BJ (cell line): ENCODE measurements at places on chromosomes 4 and X.

DNA sequence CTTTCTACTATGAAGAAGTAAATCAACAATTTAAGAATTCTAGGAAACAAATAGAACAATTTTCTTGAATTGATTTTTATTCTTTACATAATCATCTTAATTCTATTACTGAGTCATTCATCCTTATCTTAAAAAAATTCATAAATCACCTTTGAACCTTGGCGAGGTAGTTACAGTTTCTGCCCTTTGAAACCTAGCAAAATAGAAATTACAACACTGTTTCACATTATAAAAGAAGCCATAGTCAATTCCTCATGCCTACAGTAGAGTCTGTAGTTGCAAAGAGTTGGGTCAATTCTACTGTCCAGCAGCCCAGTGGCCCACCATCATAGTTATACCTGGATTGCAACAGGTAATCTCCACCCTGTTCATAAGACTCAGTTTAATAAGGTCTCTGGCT, 7.3 kb downstream of the SMIM31 start:
- no peak for DNase-seq

- no peak for DNase-seq
Measured at GRCh38 chrX:115583496-115584004, 22.6 kb downstream of the PLS3 start.

GRCh38 chr4:52579602-52580272, 79.4 kb downstream of the USP46 start:
- no peak for DNase-seq

GRCh38 chr4:136424052-136424451, 1108.2 kb downstream of the PCDH18 start:
- DNase-seq, result no peak

DNA sequence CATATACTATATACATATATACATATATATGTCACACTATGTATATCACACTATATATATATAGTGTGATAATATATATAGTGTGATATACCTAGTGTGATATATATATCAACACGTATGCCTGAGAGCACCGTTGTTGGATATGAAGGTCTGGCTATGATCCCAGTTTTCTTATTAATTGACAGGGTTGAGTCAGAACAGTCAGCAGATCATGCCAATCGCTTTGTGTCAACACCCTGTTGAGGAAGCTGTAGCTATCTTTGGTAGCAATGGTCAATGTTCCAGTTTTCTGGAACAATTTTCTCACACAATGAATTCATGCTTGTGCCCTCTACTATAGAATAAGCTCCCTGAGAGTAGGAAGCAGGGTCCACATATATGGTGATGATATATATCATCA, 496.0 kb upstream of the AGA start:
- no peak for DNase-seq

- no peak for DNase-seq
Measured at GRCh38 chrX:10073671-10074070, 83.1 kb upstream of the CLCN4 start.

DNA sequence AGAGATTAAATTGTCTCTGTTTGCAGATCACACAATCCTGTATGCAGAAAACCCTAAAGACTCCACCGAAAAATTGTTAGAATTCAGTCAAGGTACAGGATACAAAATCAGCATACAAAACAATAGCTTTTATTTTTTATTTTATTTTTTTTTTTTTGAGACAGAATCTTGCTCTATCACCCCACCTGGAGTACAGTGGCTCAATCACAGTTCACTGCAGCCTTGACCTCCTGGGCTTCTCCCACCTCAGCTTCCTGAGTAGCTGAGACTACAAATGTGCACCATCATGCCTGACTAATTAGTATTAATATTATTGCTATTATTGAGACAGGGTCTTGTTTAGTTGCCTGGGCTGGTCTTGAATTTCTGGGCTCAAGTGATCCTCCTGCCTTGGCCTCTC, 8.9 kb upstream of the PLXNB3 start:
- DNase-seq, result no peak

DNA sequence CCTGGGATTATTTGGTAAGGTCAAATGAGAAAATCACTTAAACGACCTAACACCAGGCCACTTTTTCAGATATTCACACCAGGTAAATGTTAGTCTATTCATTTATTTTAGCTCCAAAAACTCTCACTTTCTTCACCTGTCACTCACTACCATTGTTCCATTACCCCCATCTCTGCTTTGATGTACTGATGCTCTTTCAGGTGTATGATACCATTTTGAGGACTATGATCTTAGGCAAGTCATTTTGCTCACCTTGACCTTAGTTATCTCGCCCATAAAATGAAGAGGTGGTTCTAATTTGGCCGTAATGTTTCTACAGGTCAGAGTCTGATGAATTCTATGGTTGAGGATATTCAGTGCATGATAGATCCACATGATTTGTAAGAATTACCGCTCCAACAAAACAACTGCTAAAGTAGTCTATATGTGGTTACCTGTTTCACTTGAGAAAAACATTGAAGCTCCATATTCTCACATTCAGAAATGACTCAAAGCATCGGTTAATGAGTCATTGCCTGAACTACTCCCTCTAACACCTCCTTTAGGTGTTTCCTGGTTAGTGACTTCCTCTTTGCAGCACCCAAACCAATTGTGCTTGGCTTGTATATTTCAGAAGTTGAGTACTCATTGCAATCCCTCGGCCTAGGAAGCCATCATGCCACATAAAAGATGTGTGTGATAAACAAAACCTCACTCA, 4.5 kb downstream of the DTHD1 start:
- DNase-seq, result no peak

GRCh38 chr4:103904123-103904522, 184.3 kb upstream of the TACR3 start:
- DNase-seq, result no peak

- no peak for DNase-seq
Measured at GRCh38 chrX:40083120-40083978, 14.4 kb downstream of the BCOR start.

- no peak for DNase-seq
Measured at GRCh38 chr4:526189-526909, 27.3 kb downstream of the PIGG start.

DNA sequence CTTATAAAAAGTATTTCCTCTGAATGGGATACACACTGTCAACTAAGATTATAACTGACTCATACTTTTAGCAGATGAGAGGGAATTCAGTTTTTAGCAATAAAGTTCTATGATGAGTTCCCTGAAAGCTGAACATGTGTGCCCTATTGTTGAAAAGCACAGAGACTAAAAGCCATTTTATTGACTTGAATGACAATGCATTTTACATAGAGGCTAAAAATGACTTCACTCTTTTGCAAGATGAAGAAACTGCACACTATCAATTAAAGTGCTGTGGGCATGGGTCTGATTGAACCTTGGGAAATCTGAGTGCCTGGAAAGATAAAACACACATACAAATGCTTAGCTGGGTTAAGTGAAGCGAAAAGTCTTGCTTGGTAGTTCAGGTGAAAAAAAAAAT, 633.4 kb downstream of the PDHA2 start:
- no peak for DNase-seq

- DNase-seq, result no peak
Measured at GRCh38 chrX:18725310-18725943, 18.0 kb downstream of the PPEF1 start.

DNA sequence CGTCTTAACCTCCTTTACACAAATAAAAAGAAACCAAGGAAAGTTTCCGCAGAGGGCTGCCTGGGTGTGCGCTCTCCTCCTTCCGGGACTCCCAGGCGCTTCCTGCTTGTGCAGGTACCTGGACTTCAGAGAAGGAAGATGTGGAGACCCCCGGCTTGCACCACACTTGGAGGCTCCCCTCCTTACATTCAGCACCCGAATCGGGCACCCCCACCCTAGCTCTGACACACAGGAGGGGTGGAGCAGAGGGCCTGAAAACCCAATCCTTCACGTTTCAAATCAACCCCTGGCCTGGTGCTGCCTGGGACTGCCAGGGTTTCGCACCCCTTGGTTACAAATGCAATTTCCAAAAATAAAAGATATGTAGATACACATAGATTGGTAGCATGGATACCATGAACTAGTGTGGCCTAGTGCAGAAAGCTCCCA, 3.1 kb downstream of the NKX3-2 start:
- no peak for DNase-seq

DNA sequence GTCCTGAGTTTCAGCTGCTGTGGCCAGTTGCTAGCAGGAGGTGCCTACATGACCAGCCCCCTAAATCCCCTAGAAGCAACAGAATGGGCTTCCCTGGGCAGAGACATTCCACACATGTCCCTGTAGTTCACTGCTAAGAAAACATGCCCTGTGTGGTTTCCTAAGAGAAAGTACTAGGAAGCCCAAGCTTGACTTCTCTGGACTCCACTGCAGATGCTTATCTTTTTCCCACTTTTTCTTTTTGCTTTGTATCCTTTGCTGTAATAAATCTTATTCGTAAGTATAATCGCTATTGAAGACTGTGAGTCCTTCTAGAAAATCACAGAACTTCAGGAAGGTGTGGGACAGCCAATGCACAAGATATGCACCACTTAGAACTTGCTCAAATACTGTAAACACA, 15.6 kb downstream of the RPGR start:
- no peak for DNase-seq

DNA sequence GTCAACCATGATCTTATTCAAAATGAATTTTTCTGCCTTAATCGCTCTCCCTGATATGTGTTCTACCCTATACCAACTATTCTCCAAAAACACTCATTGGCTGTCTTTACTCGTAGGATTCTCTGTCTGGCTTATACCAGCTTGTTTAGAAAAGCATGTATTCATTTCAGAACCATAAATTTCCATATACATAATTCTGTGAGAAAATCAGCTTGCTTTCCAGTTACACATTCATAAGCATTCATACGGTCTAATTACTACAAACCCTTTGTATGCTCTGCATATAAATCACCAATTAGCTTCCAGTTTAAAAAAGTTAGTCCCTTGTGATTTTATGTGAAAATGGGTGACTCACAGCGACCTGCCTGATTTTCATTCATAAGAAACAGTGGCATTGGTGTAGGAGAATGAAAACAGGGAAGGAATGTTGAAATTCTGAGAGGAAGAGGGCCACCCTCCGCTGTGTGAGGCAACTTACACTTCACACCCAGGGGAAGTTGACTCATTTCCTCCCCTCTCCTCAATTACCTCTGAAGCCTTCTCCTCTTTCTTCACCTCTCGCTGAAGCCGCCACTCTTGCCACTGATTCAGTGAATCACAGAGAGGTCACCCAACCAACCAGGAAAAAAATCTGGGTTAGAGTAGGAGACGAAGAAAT, 63.3 kb downstream of the MEPE start:
- peak; percentile 14 for DNase-seq

- peak; percentile 33 for DNase-seq
Measured at GRCh38 chr4:144712775-144713174, 66.8 kb downstream of the HHIP start.

- DNase-seq, result no peak
Measured at GRCh38 chr4:288891-289290, 16.4 kb downstream of the ZNF732 start.

DNA sequence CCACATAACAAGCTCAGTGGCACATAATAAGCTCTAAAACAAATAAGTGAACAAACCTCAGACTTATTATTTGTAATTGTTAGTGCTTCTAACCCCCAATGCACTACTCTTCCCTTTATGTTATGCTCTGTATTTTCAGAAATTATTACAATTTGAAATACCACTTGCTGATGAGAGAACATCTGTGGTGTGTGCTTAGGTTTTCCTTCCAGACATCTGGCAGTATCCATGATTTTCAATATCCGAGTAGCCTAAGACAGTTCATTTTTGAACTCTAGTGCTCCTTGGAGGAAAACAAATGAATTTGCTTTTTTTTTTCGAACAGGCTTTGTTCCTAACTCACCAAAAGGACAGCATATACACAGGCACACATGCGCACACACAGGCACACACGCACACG, 278.7 kb upstream of the CLNK start:
- no peak for DNase-seq

DNA sequence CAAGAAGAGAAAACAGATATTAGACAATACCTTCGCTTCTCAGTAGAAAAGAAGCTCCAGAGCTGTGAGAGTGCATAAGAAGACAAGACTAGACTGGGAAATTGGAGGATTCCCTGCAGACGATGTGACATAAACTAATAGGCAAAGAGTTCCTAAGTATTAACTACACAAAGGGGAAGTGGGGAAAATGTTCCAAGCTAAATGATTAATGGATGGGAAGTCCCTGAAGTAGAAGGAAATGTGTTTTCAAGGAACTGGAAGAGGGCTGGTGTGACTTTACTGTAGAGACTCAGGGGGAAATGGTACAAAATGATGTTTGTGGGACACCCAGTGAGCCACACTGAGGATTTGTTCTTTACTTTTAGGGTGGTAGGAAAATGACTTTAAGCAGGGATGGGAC, 69.7 kb upstream of the DCLK2 start:
- DNase-seq, result no peak

- DNase-seq, result no peak
Measured at GRCh38 chr4:7170012-7170411, 22.3 kb upstream of the SORCS2 start.

DNA sequence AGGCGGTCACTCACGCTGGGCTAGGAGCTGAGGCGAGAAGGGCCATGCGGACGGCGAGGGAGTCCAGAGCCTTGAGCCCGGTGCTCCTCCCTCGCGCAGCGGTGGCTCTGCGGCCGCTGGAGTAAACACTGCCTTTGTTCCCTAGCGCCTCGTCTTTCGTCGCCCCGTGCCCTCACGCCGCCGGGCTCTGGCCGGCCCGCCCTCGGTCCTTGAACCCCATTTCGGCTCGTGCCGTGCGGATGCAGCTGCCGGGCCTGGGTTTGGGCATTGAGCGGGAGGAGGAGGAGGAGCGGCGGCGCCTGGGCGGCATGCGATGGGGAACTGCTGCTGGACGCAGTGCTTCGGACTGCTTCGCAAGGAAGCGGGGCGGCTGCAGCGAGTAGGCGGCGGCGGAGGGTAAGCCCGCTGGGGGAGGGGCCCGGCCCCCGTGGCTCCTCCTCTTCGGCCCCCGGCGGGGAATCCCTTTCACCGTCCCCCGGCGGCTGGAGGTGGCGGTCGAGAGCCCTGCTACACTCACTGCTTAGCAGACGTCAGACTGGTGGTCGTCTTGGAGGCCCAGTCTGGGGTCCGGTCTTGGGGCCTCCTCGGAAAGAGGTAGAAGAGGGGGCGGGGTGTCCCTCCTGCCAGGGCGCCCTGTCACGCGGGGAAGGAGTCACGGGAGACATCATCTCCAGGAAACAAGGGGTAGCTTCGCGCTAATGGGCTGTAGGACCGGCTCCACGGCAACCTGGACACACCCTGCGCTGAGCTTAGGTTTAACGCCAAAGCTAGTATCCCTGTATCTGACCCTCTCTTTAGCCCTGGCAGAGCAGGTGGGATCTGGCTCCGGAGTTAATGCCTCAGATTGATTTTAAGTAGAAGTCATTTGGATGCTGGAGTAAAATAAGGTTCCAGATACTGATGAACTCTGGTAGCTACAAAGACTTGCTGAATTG, at the start of gene AP1AR:
TSS of gene AP1AR (plus strand) at position 9 of the 935 bp plus-strand sequence. CDS start at position 314, 305 bp downstream.
- peak; percentile 9 for DNase-seq

GRCh38 chrX:13938051-13938828, 91.5 kb downstream of the GEMIN8 start:
- DNase-seq, result no peak

GRCh38 chrX:75968293-75968692, 183.2 kb upstream of the MAGEE2 start:
- DNase-seq, result no peak
